ENCODE measurements at places on chromosomes 5 and 9.
A peak's percentile ranks its signal among the peaks of the same experiment; 100 is the strongest.

DNA sequence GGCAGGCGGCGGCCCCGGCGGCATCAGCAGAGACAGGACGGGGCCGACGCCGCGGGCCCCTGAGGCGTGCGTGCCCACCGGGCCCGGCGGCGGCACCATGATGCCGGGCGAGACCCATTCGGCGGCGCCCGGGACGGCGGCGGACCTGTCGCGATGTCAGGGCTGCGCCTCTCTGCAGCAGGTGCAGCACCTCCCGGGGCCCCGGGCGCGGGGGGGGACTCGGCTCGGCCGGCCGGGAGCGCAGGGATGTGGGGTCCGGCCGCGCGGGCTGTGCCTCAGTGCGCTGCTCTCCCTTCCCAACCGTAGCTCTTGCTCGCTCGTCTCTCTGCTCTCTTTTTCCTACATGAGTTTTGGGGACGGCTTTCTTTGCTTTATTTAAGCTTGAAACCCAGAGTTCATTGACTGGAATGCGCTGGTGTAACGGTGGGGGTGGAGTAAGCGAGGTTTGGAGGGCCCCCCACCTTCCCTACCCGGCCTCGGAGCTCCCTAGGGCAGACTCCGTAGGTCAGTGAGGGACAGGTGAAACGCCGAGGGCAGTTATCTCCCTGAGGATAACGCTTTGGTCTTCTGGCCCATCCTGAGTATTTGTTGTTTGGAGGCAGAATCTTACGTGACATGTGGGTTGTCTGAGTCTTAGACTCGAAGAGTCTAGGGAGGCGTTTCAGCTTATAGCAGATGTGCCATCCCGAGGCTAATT lies 490 bp downstream of the ICE1 start:
- no peak for DNase-seq

DNA sequence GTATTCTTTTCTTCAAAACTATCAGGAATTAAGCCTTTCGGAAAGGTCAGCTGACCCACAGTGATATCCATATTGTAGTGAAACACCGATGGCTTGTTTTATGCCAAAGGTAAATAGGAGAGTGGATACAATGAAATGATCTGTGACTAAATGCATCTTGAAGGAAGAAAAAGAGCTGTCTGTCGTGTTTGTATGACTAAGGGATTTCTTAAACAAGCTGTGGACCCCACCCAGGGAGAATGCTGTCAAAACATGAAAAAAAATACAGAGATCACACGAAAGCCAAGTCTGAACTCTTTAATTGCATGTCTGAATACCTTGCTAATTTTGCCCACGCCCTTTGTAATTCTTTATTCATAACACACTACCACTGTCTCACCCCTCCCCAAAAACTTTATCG lies 286.4 kb upstream of the WWC1 start:
- no peak for DNase-seq

- no peak for DNase-seq
Observed at GRCh38 chr9:129720865-129721545, 31.8 kb downstream of the PTGES start.

- DNase-seq, result no peak
Observed at GRCh38 chr9:33239921-33240320, at the start of gene SPINK4. Gene SPINK4, plus strand, starts transcription at chr9:33240167. Its CDS starts 42 bp downstream, at chr9:33240209.

GRCh38 chr9:133991964-133992779 lies at the start of gene VAV2:
Gene VAV2, minus strand, starts transcription at chr9:133992324. Its CDS starts 46 bp downstream, at chr9:133992278.
- DNase-seq, result no peak

GRCh38 chr9:6054280-6055099 lies 39.1 kb upstream of the RANBP6 start:
- DNase-seq, result peak; percentile 74

- peak; percentile 95 for DNase-seq
Observed at GRCh38 chr5:95446560-95447221, 55.5 kb downstream of the FAM81B start.

DNA sequence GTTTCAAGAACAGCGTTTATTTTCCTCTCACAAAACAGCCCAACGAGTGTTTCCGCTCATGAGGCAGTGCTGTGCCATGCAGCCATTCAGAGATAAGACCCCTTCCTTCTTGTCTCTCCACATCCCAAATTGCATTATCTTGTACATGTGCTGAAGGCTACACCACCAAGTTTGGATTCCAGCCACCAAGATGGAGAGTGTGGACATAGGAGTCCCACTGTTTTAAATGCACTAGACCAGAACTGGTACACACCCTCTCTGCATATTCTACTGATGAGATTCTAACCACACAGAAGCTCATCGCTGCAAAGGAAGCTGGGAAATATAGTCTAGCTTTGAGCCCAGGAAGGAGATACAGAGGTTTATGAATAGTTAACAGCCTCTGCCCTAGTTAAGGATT lies 509.4 kb downstream of the NFIB start:
- DNase-seq, result peak; percentile 84

GRCh38 chr5:124741711-124742496 lies 4.5 kb downstream of the ZNF608 start:
- peak; percentile 99 for DNase-seq

DNA sequence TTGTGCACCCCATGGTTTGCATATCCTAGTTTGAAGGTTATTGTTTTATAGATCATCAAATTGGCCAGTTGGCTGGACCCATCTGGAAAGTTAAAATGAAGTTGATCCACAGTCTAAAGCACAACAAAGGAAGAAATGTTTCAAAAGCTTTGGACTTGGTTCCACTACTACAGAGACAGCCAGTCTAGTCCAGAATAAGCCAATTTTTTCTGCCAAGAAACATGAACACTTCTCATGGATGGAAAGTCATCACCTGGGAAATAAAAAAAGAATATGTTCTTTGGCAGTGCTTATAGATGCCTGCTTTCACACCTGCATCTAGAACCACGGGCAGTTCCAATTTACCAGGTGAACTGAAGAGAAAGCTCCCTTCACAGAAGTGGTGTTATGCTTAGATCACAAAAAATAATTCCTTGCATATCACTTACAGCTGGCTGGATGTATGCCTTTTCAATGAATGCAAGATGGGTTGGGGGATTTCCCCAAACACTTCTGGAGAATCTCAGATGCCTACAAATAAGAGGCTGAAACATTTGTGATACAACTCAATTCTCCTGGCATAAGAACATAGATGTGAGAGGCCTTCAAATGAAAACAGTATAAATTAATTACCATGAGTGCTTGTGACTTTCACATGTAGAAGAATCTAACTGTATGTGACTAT lies 26.9 kb downstream of the C9 start:
- no peak for DNase-seq

DNA sequence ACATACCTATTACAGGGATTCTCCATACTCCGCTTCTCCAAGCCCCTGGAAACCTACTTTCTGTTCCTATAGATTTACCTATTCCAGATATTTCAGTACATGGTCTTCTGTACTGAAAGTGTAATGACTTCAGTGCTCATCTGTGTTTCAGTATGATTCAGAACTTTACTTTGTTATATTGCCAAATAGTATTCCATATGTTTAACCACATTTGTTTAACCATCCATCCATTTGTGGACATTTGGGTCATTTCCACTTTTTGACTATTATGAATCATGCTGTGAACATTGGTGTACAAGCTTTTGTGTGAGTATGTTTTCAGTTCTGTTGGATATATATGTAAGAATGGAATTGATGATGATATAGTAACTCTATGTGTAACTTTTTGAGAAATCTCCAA lies 188.9 kb downstream of the PDZD2 start:
- no peak for DNase-seq

DNA sequence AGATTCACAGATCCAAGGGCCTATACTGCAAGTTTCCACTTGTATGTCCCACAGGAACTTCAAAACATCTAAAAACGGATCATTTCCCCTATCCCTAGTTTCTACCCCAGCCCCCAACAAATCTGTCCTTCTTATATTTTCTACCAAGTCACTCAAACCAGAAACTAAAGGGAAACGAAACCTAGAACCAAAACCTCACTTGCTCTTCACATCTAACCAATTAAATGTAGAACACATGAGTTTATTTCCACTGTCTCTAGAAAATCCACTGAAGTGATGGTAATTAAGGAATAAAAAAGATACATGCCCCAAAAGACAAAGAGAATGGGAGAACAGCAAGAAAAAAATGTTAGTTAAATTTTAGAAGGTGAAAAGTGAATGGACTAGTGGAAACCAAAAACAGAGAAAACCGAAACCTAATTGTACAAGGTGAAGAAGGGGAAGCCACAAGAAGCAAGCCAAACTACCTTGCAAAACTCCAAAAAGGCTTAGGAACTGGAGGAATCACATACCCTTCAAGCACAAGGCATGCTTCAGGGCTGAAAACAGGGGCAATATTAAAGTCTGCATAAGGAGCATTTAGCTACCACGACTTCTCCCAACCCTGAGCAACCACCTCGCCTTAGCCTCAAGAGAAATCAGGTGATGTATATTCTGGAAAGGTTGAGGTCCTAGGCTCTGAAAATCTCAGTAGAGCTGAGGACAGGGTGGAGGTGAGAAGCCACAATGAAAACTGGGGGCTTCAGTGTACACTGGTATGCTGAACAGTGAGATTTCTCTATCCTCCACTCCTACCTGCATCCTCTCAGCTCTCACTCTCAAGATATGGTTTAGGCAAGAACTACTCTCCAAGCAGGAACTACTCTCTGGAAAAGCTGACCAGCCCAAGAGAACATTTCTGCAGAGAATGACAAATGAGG lies 11.1 kb downstream of the SMU1 start:
- DNase-seq, result no peak

DNA sequence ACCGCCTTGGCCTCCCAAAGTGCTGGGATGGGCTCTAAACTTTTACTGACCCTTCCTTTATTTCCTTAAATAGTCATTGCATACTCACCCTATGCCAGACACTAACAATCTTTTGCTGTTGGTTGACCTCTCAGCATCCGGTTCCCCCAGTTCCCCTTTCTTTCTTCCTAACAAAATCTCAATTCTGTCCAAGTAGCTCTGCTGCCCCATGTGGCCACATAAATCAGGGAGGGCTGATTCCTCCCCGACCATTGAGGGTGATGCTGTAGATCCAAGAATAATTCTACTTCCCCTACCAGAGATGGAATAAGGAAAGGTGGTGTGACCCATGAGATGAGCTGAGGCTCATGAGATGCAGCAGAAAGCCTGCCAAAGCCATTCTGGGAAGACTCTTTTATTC lies 315.3 kb upstream of the MSX2 start:
- no peak for DNase-seq

GRCh38 chr5:141850244-141850768 lies 27.9 kb downstream of the PCDH1 start:
- DNase-seq, result no peak

DNA sequence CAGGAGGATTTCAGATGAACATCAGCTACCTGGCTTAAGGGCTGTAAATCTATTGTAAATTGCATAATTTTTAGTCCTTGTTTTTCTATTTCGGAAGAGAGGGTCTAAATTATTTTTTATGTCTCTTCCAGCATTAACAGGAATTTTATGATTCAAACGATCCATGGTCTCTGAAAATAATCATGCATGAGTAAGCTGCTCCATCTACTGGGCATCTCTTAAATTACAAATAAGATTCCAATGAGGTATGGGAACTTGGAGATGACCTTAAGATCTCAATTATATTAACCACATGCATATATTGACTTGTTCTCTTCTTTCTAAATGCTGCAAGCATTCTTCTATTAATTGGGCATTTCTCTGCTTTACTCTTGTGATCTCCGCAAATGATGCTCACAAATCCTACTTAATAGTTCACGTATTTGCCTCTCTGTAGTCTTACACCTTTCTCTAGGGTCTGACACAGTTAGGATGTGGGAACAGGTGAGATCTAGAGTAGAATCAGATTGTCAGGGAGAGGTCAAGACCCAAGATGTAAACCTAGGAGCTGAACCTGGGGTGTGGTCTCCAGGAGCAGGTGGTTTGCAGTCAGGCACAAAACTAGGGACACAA lies 86.9 kb downstream of the NUDT12 start:
- peak; percentile 44 for DNase-seq

DNA sequence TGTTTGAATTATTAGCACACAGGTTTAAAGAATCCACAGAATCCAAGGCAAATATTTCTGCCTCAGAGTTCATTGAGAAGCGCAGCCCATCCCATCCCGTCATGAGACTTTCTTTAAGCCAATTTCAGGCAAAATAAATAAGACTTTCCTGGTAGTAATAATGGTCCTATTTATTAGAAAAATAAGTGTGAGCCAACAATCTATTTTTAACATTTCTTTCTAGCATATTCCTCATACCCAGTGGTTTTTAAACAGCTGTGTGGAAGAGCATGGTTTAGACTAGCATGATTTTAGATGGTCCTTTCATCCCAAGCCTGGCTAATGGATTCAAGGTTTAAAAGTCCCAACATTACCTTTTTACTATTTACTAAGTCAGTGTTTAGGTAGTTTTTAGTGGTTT lies 125.8 kb downstream of the SCAMP1 start:
- no peak for DNase-seq

GRCh38 chr5:172839669-172840431 lies 5.8 kb downstream of the ERGIC1 start:
- no peak for DNase-seq

- DNase-seq, result peak; percentile 54
Observed at GRCh38 chr5:14174230-14174636, 31.1 kb downstream of the TRIO start.

- DNase-seq, result no peak
Observed at GRCh38 chr5:51606921-51607320, 223.7 kb downstream of the ISL1 start.

DNA sequence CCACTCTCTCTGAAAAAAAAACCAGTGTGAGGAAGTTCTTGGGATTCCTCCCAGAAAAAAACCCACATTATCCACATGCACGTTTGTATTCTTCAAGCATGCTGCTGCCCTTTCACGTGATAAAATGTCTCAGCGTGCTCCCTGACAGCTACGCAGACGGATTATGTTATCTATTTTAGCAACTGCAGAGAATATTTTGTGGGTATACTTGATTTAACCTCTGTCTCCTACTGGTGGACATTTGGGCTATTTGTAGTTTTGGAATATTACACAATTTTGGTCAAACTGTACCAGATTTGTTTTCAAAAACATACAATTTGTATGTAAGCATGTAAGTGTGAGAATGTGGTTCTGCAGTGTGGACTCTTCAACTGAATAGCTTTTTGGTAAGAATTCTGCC lies 10.7 kb downstream of the PRRC2B start:
- DNase-seq, result no peak

GRCh38 chr9:138121438-138122050 lies 244.0 kb downstream of the CACNA1B start:
- DNase-seq, result no peak

DNA sequence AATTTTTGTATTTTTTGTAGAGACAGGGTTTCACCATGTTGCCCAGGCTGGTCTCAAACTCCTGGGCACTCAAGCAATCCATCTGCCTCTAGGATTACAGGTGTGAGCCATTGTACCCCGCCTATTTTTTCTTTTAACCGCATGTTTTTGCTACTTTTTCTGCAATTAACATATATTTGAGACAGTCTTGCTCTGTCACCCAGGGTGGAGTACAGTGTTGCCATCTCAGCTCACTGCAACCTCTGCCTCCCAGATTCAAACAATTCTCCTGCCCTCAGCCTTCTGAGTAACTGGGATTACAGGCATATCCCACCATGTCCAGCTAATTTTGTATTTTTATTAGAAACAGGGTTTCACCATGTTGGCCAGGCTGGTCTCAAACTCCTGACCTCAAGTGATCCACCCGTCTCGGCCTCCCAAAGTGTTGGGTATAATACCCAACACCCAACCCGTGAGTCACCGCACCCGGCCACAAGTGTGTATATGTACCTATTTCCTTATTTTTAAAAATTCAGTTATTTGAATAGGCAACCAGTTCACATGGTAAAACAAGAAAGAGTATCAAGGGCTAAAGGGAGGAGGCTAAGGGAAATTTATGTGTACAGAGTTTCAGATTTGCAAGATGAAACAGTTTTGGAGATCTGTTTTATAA lies 13.3 kb downstream of the PHAX start:
- no peak for DNase-seq

GRCh38 chr9:107779731-107780130 lies 290.2 kb upstream of the KLF4 start:
- no peak for DNase-seq

- no peak for DNase-seq
Observed at GRCh38 chr5:116394186-116394867, 180.3 kb downstream of the SEMA6A start.

Measured in renal cortical epithelial cell (primary cell).